ENCODE measurements at places on chromosomes 6 and 20. TPM values are rescaled to one million over a fixed set of nuclear protein-coding genes. Genes with fewer than 3 reads are reported as not detected.

The EEF1A1 gene
- total RNA-seq, result 8,718 TPM

The RSPH9 gene
- 0.08 TPM for total RNA-seq

GRCh38 chr20:40948465-40949267, 80.0 kb upstream of the TOP1 start:
- DNase-seq, result peak; percentile 41

The RTF2 gene
- total RNA-seq, result 148 TPM

- no peak for DNase-seq
Observed at GRCh38 chr20:63750807-63751470, 11.4 kb downstream of the SLC2A4RG start.

DNA sequence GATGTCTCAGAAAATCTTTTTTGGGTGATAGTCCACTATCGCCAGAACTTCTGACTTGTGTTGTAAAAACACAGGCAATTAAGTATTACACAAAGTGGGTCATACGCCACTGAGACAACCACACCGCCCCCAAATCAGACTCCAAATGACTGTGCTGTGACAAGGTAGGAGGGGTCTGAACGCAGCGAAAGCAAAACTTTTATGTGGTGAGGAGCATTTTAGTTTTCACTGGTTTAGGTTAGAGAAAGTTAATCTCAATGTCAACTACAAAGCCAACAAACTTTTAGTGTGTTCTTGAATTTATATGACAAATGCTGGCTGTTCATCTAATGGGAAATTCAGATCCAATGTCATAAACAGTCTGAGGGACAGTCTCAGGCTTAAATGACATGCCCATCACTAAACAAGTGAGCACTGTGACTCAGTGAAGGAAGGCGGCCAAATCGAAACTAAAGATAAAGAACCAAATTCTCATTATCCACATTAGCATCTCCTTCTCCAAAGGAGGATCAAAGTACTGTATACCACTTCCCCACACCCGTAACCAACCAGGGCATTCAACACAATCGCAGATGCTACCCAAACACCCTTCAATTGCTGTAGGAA, 186.7 kb downstream of the GJA10 start:
- DNase-seq, result no peak

- no peak for DNase-seq
Observed at GRCh38 chr6:147769496-147770087, 261.1 kb downstream of the SAMD5 start.

- DNase-seq, result peak; percentile 73
Observed at GRCh38 chr6:130421585-130421984, 55.8 kb downstream of the TMEM200A start.

The BPIFB3 gene
- total RNA-seq, result not detected

The AVP gene
- not detected for total RNA-seq

GRCh38 chr20:19392344-19393130, 180.1 kb downstream of the SLC24A3 start:
- DNase-seq, result no peak
